Renal pelvis (tissue), 12 donors: ENCODE measurements at places on chromosomes 12 and 14. TPM values are rescaled to one million over a fixed set of nuclear protein-coding genes. Genes with fewer than 3 reads are reported as not detected.

Gene PLA2G1B
- polyA plus RNA-seq = 0.84 TPM

DNA sequence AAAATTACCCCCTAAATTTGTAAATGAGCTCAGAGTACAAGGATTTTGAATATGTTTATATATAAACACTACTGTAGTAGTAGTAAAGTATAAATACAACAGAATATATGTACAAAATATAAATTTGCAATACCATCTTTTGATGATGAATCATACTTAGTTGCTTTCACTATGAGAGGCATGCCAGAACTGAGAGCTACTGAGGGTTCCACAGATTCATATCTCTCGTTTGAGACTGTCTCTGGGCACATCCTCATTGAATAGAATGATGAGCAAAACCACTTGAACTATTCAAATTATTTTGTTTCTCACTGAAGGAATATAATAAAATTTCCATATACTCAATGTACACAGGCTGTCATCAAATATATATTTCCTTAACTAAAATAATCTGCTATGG is 417.6 kb downstream of the NAV3 start:
- no peak for DNase-seq

GRCh38 chr14:23323838-23324454 is 2.7 kb downstream of the PABPN1 start:
- no peak for DNase-seq

DNA sequence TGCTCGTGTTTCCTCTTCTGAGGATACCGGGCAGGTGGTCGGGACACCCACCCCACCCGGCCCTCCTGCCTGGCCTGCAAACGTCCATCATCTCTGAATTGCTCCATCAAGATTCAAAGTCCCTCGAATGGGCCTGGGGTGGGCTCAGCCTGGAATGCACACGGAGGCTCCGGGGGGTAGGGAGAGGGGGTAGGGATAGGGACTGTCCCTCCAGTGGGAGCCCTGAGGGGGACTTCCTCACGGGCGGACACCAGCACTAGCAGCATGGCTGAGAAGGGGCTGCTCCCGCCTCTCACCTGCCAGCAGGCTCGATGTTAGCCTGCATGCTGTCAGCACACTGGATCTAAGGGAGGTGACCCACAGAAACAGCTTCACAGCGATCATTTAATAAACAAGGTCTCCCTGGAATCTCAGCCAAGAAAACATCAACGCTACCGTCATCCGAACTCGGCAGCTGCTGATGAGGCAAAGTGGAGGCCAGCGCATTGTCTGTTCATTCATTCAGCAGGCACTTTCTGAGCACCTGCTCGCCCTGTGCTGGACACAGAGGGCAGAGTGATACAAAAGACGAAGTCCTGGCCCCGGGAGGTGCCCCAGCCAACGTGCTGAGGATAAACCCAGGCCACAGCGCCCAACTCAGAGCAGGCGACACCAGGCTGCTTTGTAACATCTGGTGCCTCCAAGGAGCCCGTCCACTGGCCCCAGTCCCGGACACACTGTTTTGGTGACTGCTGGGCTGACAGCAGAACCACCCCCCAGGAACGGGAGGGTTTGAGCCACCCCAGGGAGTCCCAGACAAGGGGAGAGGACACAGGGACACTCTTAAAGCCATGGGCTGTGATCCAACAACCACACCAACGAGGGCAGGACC is 6.3 kb downstream of the TMEM179 start:
- DNase-seq = no peak

Gene LHX5
- not detected for polyA plus RNA-seq

Gene BCL11B
- 2.6 TPM for polyA plus RNA-seq

Gene GDF3
- 0.49 TPM for polyA plus RNA-seq

DNA sequence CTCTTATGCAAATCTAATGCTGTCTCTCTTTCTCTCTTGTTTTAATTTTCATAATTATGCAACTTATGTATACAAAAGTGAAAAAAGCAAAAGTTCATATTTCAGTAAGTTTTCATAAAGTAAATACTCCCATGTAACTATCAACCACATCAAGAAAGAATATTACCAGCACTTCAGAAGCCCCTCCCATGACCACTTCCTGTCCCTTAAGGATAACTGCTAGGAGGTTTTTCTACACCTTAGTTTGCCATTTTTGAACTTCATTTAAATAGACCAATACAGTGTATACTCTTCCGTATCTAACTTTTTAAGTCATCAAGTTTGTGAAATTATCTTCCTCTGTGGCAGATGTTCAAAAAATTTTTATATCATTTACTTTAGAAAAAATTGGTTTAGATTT is 547 bp upstream of the OR4K15 start:
- no peak for DNase-seq

- no peak for DNase-seq
Observed at GRCh38 chr14:100419856-100420255, 96.7 kb downstream of the SLC25A47 start.

Gene TMTC2
- polyA plus RNA-seq = 33.5 TPM

DNA sequence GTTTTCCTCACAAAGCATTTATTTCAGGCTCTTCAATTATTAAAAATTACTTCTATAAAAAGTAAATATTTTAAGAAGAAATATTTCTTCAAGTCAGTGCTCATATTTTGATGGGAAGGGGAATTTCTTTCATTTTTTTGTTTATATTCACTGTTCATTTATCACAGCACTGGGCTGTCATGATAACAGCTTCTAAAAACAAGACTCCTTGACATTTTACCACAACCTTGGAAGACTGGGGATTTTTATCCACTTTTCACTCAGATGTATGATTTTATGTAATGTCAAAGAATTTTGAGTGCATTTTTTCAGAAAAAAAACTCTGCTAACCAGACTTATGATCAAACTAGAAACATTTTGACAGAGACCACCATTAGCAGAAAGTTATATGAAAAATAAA is 149.7 kb downstream of the PHLDA1 start:
- no peak for DNase-seq

- peak; percentile 24 for DNase-seq
Observed at GRCh38 chr12:123237646-123238329, 4.6 kb downstream of the MTRFR start.

GRCh38 chr12:89208661-89209096 is 143.6 kb downstream of the DUSP6 start:
- no peak for DNase-seq

Gene KCNK13
- polyA plus RNA-seq = 0.15 TPM

Gene PTGDR
- polyA plus RNA-seq = 0.87 TPM

DNA sequence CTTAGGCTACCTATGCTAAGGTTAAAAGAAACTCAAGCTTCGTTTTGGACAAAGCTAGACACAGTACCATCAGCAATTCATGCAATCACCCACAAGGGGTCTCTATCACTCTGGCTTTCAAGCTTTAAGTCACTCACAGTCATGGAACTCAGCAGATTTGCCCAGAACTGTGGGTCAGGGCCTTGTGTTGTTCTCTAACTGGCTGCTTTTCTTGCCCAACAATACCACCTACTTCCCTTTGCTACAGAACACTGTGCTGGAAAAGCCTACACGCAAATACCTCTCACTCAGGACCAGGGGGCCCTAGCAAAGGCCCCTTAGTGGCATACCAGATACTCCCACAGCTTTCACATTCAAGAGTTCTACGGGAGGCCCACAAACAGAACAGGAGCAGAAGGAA is 9.1 kb downstream of the NEMP1 start:
- peak; percentile 78 for DNase-seq

GRCh38 chr14:50928002-50928635 is 16.2 kb downstream of the PYGL start:
- no peak for DNase-seq

Gene SYNE3
- polyA plus RNA-seq = 2.0 TPM

GRCh38 chr14:103056322-103057027 is 874 bp downstream of the CDC42BPB start:
- peak; percentile 78 for DNase-seq

Gene CLEC6A
- polyA plus RNA-seq = 0.07 TPM
